Naive thymus-derived CD8-positive, alpha-beta T cell (primary cell): ENCODE measurements at places on chromosomes 12 and 14. TPM values are rescaled to one million over a fixed set of nuclear protein-coding genes. Genes with fewer than 3 reads are reported as not detected.

The RNF41 gene
- 35.0 TPM for total RNA-seq

The OXA1L gene
- total RNA-seq = 166 TPM

The PAH gene
- total RNA-seq = not detected

- no peak for DNase-seq
Measured at GRCh38 chr14:69270795-69271708, 11.1 kb downstream of the GALNT16 start.

DNA sequence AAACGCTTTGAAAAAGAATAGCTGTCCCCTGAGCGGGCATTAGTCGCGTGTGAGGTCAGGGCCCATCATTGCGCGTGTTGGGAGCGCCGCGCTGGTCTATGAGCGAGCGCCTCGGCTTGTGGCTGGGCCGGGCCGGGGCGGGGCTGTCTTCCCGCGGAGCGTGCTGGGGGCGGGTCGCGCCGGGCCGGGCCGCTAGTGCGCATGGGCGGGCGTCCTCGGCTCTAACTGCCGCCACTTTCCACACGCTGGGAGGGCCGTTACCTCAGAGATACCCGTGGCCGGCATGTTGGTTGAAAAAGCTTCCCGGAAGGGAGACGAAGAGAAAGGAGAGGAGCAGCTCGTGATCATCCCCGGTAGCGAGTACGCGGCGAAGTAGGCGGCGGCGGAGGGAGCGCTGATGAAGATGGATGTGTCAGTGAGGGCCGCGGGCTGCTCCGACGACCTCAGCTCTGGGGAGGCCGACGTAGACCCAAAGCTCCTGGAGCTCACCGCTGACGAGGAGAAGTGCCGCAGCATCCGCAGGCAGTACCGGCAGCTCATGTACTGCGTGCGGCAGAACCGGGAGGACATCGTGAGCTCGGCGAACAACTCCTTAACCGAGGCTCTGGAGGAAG is at the start of gene EID3:
Gene EID3 (plus strand): TSS at position 202 of the 614 bp plus-strand sequence. CDS start 196 bp downstream, at position 398.
- peak; percentile 93 for DNase-seq
